ENCODE measurements at places on chromosomes 12 and 14.

DNA sequence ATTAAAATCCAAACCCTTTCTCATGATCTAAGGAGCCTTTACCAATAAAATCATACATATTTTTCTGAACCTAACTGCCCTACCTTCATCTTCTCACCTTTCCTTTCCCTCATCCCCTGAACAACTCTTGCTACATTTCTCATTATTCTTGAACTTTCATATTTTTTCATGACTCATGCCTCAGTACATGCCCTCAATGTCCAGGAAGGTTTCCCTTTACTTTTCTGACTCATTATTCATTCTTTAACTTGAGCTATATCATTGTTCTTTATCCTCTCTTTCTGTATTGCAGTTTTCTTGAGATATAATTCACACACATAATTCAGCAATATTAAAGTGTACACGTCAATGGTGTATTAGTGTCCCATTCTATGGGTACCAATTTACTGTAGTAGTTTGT, 231.0 kb downstream of the ALG10B start:
- no peak for DNase-seq

DNA sequence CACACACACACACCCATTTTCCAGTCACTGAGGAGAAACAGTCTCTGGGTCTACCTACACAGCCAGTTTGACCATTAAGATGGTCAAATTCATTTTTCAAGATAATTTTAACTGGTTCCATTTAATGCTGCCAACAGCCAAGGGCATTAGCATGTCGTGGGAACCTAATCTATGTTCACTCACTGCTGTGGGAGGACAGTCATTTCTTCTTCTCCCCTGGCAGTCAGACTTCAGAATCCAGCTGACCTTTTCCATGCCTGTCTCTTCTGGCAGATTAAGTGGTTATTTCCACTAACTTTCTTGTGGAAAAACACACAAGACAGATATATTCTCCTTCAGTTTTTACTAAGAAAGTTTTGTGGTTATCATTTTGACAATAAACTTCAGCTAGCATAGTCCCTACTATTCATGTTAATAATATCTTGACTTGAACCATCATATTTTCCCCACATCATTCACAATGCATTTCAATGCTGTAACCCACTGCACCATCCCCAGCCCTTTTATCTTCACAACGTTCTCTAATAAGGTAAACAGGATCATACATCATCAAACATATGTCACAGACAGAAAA, 82.2 kb downstream of the DAD1 start:
- no peak for DNase-seq

GRCh38 chr12:3622822-3623690, 129.9 kb downstream of the CRACR2A start:
- DNase-seq: no peak

DNA sequence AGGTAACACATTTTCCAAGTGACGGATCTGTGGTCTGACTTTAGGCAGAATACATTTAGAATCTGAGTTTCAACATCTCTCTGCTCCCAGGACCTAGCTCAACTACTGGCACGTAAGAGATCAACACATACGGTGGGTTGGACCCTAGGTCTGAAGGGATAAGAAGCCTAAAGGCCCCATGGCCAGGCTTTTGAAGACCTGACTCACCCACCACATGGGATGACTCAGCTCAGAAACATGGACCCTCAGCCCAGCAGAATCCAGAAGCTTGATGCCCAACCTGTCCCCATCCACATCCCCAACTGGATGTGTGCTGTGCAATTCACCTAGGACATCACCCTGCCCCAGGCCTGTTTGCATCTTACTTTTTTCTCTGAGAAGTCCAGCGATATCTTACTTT, 770.2 kb downstream of the BCL11B start:
- DNase-seq: no peak

- DNase-seq: no peak
These were observed 3.6 kb upstream of the SLC7A8 start for GRCh38 chr14:23186913-23187654.

DNA sequence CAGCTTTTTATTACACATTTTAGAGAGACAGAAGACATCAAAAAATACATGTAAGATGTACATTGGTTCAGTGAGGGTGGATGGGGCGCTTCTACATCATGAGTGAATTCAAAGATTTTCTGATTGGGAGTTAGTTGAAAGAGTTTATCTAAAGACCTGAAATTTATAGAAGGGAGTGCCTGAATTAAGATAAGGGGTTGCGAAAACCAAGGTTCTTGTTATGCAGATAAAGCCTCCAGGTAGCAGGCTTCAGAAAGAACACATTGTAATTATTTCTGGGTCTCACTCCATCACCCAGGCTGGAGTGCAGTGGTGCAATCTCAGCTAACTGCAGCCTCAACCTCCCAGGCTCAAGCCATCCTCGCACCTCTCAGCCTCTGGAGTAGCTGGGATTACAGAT, 26.2 kb upstream of the TMPO start:
- no peak for DNase-seq

GRCh38 chr14:68210729-68211299, 391.2 kb downstream of the RAD51B start:
- DNase-seq: no peak

DNA sequence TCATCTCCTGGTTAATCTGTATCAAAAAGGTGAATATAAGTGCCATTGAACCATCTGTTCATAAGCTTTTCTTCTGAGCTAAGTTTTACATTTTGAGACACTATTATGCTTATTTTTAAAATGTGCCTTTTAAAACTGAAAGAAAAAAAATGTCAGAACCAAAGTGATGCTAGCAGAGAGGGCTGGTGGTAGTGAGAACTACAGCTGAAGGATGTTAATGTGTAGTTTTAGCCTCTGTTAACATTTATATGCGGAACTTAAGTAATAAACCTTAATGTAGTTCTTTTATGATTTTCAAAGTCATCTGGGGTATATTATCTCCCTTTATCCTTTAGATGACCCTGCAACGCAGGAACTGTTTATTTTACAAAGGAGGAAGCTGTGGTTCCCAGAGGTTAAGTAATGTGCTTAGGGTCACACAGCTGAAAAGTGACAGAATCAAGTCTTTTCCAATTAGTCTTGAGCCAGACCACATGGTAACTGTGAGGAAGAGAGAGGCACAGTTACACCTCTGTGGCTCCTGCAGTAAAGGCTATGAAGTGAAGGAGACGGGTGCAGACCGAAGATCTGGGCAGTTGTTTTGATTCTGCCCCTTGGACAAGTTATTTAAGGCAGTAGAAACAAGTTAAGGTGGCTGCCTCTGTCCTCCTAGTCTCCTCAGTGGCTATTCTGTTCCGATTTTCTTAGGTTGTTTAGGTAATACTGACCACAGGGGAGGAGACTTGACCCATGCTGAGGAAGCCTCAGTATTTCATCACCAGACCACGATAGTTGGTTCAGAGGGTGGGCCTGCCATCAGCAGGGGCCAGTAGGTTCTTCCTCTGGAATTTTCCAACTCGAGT, 23.9 kb downstream of the GNG2 start:
- no peak for DNase-seq

GRCh38 chr14:80955416-80955941, at the start of gene TSHR:
Gene TSHR, plus strand, starts transcription at chr14:80955621. Its CDS starts 60 bp downstream, at chr14:80955681.
- DNase-seq: no peak

DNA sequence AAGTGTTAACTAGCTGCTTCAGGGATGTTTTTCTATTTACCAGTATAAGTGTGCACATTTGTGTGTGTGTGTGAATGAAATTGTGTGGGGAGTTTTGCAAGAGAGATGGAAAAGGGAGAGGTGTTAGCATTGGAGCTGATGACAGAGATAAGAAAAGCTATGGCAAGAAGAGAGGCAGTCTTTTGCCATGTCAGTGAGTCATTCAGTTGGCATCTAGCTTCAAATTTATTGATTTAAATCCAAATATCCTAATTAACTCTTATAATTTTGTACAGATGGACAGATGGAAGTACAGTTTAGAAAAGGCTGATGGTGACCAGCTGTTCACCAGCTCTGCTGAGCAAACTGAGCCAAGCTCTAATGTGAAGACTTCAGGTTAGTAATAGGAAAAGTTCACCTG, 3.3 kb upstream of the BHLHE41 start:
- DNase-seq: no peak

DNA sequence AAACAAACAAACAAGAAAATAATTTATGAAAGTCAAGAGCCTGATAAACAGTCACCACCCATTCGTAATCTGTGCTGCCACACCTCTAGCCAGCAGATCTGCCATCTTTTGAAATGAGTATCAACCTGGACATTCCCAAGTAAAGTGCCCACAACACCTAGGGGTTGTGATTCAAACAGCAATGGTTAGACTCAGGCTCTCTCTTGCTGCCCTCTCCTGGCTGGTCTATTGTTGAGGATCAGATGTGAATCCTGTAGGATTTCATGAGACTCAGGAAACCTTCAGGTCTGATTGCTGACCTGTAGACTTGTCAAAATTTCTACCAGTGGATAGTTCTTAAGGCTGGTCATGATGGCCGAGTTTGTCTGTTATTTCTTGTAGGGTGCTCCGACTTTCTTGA, 26.8 kb downstream of the DGLUCY start:
- no peak for DNase-seq

DNA sequence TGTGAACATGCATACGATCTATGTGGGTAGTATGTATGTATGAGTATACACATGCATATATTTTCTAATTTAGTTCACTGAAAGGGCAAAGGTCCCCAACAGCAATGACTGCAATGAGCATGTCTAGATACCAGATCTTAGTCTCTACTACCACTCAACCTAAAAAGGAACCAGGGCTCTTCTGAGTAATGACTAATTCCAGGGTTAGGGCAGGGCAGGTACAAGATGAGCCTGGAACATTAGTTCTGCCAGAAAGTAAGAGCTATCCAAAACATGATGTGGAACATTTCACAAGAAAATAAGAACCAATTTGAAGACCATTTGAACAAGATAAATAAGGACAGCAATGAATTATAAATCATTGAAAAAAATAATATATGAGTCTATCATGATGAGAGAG, 91.3 kb upstream of the PDZRN4 start:
- no peak for DNase-seq

GRCh38 chr12:110597885-110598284, 14.8 kb upstream of the PPTC7 start:
- DNase-seq: no peak

DNA sequence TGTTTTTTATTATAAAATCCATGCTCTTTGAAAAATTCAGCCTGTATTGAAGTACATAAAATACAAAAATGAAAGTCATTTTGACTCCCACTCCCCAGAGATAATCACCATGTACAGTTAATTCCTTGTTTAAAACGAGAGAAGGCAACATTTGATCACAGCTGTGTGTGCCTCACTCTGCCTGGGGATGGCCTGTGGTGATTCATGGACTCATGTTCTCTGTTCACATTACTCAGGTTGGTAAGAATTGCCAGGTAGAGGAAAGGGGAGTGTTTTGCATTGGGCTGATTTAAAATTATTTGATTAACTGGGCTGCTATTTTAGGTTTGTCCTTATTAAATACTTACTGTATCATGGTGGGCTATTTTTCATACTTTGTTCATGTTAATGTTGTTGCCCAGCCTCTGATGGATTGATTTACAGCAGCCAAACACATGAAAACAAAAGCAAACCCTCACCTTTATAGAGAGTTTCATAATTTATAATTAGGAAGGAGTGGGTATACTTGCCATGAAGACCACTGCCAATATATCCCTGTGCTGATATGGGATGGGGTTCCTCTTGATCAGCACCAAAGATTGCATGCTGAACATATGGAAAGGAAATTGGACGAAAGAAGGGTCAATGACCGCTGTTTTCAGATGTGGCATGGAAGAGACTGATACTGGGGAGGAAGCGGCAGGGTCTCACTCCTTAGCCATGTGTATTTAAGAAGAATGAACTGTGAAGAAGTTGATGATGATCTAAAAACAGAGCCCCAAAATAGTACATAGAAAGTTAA, 3.0 kb downstream of the ZBTB1 start:
- no peak for DNase-seq

GRCh38 chr12:93113317-93114006, 184.4 kb upstream of the EEA1 start:
- DNase-seq: no peak

DNA sequence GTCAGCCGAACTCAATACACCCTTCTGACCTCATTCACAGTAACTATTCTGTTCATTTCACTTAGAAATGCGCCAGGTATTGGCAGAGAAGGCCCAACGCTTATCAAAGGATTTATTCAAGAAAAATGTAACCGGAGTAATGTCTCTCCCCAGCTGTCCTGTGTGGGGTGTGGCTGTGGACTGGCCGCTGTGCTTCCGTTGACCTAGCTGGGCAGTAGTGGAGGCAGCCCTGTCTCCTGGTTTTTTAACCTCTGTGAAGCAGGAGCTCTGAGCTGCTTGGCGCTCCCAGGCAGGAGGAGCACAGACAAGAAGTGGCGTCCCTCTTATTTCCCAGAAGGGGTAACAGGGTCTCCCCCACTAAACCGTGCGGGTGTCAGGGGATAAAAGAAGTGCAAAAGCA, 85.2 kb downstream of the ESR2 start:
- no peak for DNase-seq

GRCh38 chr12:103799857-103800771, 40.9 kb downstream of the NT5DC3 start:
- DNase-seq: no peak

Measured in activated CD8-positive, alpha-beta memory T cell treated with anti-CD3 and anti-CD28 coated beads for 1 hour (primary cell).